ENCODE measurements at places on chromosomes 1 and 21.

DNA sequence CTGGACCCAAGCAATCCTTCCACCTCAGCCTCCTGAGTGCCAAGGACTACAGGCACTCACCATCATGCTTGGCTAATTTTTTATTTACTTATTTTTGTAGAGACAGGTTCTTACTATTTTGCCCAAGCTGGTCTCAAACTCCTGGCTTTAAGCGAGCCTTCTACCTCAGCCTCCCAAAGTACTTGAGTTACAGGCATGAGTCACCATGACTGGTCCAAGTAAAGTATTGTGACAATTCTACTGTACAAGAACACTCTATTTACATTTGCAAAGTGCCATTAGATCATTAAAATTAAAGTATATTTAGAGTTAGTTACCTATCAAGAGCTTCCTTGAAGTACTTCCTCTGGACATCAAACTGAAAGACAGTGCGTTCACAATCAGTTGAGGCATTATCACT lies 44.8 kb downstream of the NRDC start:
- DNase-seq: no peak

DNA sequence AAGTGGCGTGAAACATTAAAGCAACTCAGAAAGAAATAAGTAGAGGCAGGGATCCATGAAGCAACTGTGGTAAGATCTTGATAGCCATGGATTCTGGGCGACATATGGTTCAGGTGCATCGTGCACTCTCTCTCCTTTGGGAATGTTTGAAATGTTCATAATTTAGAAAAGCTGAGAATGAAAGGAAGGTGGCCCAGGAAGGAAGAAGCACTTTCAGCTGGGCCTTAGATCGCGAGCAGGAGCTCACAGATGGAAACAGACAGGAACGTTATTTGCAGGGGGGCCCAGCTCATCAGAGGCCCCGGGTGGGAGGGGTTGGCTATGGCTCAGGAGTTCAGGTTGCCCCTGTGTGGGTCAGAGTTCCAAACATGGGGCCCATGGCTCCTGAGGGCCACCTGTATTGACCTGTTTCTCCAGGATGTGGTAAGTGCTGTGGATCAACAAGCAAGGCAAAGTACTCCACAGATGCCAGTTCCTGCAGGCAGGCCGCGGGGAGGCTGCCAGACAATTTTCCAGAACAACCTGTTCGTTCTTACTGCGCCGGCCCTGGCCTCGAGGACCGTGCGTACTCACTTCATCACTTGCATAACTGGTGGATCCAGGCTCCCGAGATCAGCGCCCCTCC lies 253.2 kb downstream of the TOMM20 start:
- no peak for DNase-seq

GRCh38 chr1:172224871-172225270 lies 195.6 kb upstream of the C1orf105 start:
- no peak for DNase-seq

DNA sequence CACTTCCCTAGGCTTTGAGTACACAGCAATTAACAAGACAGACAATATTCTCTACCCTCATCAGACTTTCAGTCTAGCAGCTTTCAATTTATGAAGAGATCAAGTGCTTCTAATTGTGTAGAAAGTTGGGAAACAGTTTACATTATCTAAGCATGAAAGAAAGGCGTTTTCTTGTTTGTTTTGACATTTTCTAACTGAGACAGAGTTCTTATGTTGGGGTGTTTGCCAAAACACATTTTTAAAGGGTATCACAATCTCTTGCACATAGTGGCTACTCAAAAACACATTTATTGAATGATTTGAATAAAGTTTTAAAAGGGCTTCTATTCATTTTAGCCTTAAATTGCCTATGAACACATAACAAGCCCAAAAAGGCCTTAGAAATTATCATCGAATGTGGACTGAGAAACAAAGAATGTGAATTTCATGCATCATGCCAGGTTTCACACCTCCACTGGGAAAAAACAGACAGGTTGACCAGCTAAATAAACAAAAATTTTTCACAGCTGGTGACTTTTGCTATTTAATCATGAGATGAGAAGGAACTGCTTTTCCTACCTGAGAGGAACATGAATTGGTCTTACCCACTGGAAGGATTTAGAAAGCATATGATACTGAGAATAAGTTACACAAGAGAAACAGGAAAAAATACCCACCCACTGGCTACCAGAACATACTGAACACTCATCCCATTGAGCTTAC lies 394.5 kb upstream of the PKN2 start:
- DNase-seq: no peak

DNA sequence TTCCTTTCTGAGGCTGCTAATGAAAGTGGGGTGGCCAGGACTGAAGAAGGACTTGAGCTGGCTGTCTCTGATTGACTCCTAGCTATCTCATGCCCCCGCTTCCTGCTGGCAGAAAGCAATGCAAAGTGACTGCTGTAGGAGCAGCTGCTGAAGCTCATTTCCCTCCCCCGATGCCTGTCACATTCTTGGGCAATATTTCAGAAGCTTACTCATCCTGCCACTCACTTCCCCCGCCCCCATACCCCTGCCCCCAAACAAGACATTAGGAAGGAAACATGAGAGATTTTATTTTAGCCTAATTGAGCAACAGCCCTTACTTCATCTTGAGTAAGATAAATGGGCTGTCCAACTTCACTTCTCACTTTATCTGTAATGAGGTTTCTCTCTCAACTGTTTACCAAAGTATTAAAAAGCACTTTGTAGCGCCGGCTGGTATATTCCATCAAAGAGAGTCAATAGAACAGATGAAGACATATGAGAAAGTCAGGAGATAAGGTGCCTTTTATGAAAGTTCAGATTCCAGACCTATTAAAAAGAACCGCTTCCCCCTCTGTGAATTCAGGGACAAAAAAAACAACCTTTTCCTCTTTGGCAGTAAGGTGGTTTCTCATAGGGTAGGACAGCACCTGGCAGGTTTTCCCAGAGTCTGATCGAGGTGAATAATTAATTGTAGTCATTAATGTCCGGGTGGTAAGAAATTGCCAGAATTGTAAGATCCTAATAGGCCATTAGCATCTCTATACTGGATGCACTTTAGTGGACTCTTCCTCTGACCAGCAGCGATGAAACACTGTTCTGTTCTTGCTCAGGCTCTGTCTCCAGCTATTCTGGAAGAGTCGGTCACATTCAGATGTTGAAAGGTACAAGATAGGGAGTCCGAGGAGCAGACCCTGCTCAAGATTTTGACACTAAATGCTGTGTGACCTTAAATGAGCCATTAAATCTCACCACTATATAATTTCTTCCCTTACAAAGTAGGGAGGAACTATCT lies 70.2 kb downstream of the SH3GLB1 start:
- peak; percentile 69 for DNase-seq

GRCh38 chr21:17818186-17819113 lies 706 bp downstream of the C21orf91 start:
- no peak for DNase-seq

- no peak for DNase-seq
Measured at GRCh38 chr1:1852619-1853414, 38.1 kb downstream of the GNB1 start.

GRCh38 chr1:2229037-2229864 lies 1.1 kb downstream of the SKI start:
- DNase-seq: no peak

DNA sequence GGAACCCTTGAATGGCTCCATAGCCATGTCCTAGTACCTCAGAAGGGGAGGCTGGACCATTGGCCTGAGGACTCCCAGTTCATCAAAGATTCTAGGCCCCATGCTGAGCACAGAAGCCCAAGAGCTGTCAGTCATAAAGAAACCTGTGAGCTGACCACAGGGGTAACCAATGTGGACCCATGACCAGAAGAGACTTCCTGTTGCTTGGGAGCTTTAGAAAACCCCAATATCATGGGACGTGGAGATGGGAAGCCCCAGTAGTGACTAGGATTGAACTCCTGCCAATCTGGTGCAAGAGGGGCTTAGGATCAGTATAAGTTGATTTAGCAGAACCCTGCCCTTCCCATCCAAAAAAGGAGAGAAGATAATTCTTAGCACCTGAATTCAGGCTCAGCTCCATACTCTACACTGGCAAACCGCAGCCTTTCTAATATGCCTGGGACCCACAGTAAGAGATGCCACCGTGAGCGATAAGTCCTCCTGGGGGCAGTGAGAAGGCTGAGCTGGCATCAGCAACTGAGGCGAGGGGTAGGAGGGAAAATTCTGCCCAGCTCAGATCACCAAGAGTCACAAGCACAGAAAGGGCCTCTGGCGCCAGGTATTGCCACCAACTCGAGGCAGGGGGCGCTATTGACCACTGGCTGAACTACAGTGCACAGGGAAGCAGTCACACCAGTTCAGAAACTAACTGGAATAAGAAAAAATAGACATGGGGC lies 108.9 kb downstream of the CAPN8 start:
- no peak for DNase-seq

GRCh38 chr1:116111524-116112021 lies 374 bp downstream of the MAB21L3 start:
- DNase-seq: no peak

GRCh38 chr1:113768916-113769600 lies 9.8 kb upstream of the PHTF1 start:
- DNase-seq: no peak

DNA sequence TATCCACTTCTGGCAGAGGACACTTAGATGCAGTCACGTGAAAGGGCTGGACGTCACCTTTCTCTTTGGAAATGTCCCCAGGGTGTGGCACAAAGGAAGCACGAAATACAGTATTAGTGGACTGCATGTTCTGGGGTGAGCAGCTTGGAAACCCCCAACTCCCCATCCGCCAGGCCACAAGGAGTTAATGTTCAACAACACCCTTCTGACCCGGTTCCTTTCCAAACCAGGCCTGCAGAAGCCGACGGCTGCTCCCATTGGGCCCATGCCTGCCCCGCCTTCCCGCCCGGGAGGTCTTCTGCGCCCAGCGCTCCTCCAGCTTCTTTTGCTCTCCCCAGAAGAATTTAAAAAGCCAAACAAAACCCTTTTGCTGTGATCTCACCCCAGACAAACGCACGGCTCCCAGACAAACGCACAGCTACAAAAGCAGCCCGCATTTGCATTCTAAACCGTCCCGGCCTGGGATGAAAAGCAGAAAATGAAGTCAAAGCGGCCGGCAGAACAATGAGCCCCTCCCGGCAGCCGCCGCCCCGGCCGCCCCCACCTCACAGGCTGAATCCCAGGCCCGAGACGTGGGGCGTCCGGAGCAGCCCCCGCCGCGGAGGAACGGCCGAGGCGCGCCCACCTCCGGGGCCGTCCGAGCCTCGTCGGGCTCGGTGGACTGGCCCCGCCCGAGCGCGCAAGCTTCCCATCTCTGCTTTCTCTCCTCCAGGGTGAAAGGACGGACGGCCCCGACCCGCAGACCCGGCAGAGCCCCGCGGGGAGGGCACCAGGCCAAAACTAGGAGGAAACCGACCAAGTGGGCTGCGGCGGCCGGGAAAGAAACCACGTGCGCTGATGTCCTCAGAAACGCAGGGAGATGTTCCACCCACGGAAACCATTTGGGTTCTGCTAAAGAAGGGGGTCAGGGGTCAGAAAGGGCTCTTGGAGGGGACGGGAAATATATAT lies 101.9 kb downstream of the PLPP3 start:
- DNase-seq: no peak

DNA sequence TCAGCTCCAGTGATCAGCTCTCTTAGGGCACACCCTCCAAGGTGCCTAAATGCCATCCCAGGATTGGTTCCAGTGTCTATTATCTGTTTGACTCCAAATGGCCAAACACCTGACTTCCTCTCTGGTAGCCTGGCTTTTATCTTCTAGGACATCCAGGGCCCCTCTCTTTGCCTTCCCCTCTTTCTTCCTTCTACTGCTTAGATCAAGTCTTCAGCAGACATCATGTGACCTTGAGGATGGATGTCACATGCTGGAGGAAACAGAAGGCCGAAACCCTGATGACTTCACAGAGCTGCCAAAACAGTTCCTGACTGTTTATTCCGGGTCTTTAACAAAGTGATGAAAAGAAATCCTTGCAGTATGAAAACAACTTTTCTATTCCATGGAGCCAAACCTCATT lies 24.4 kb upstream of the WDR26 start:
- no peak for DNase-seq

DNA sequence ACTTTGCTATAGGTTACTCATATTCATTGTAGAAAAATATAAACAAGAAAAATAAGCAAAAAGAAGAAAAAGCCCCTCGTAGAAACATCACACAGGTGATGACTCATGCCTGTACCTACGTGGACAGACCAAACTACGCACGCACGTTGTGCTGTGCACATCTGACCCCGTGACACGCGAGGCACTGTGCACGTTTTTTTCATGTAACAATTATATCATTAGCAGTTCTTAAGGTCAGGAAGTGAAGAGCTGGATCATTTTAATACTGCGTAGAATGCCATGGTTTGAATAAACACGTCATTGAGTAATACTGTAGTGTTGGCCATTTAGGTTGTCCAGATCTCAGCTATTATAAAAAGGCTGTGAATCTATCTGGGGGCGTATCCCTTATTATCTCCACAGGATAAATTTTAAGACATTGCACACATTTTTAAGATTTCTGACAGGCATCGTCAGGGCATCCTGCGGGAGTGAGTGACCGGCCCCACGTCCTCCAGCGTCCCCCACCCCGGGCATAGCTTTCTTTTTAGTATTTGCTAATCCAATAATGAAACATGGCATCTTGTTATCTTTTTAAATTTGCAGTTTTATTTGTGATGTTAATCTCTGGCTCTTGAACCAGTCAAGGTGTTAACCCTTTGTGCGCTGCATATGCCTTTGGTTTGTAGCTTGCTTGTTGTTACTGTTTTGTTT lies 23.4 kb upstream of the ADARB1 start:
- DNase-seq: peak; percentile 89

DNA sequence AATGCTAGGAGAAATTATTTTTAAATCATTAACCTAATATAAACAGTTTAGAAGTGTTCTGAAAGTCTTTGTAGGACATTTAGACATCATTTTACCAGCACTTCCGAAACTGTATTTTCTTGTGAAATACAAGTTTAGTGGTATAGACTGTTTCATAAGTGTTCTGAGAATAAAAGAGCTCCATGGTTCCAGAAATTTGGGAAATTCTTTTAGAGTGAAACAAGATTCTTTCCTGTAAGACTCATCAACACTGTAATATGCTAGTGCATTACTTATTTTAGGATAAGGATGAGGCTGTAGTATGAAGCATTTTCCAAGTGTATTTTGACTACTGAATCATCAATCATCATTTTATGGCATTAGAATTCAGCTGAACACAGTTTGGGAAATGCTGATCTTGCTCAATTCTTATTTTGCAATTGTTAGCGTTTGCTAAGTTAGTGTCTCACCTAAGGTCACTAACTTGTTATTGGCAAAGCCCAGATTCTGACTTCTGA lies 73.4 kb downstream of the CEP350 start:
- DNase-seq: peak; percentile 87

Measured in AG09309 (cell line).